NCI-H510A treated with DMSO at 0.1 percent for 48 hours (cell line): ENCODE measurements at places on chromosomes 7 and 10.

- DNase-seq = peak; percentile 28
These were observed 19.3 kb downstream of the TCAF1 start for GRCh38 chr7:143882604-143883078.

- DNase-seq = no peak
These were observed 63.9 kb downstream of the DPY19L1 start for GRCh38 chr7:34973400-34973760.

DNA sequence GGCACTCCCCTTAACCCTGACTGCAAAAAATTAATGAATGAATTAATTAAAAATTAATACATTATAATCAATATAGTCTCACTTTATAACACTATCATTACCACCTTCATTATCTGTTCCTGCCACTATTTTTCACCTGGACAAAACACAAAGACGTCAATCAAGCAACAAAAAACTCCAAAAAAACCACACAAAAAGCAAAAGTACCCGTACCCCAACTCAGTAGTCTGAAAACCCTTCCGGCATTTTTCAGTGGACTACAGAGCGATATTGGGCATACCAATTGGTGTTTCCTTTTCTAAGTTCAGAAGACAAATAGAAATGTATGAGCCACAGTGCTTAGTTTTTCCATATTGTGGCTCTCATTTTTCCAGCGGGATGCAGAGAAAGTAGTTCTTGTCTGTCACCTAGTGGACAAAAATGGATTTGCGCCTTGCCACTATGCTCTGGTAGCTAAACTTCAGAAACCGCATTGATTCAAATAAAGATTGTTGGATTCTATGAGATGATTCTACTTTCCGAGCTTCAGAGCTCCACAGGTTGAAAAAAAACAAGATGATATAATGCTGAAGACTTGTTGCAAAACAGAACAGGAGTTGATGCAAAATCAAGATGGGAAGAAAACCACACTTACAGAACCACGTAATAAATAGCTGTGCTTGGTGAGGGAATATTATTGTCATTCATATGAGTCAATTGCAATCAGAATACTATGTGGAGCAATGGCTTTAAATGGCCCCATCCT lies 50.6 kb upstream of the ITGB1 start:
- DNase-seq = peak; percentile 47

- DNase-seq = peak; percentile 34
These were observed 13.6 kb upstream of the BPGM start for GRCh38 chr7:134632937-134633540.

- DNase-seq = no peak
These were observed 165.0 kb upstream of the CTBP2 start for GRCh38 chr10:125325326-125325725.

- peak; percentile 71 for DNase-seq
These were observed 455.0 kb downstream of the CCSER2 start for GRCh38 chr10:84783386-84783785.
